Activated CD8-positive, alpha-beta T cell treated with anti-CD3 and anti-CD28 coated beads, Interleukin-2, amount 10 ng/mL, durations not matched to agents 7 days and 5 days (primary cell): ENCODE measurements at places on chromosomes 2 and 18. TPM values are rescaled to one million over a fixed set of nuclear protein-coding genes. Genes with fewer than 3 reads are reported as not detected.

Gene NEU2
- not detected for total RNA-seq

- H3K4me1 ChIP-seq, result no peaks in the 10 kb centered on the region
- DNase-seq, result no peak
- H3K27me3 ChIP-seq, result peaks cover 8% of the 10 kb centered on the region
- H3K4me3 ChIP-seq, result no peak overlapping the region
Measured at GRCh38 chr2:174004905-174005605, 39.9 kb upstream of the SP3 start.

- peak within 1 kb of the TSS; percentile 92 for H3K4me3 ChIP-seq
- H3K4me1 ChIP-seq, result peaks cover 74% of the 10 kb centered on the region
- peaks cover 30% of the 10 kb centered on the region for H3K36me3 ChIP-seq
- peak within 1 kb of the TSS; percentile 96 for H3K27ac ChIP-seq
- H3K27me3 ChIP-seq, result no peaks in the 10 kb centered on the region
- DNase-seq, result peak; percentile 83
Measured at GRCh38 chr2:201260302-201260800, at the start of gene CASP8. Gene CASP8 (plus strand): TSS chr2:201260536. CDS start chr2:201266487, 5,951 bp downstream.

GRCh38 chr2:107263628-107264027, 377.7 kb upstream of the ST6GAL2 start:
- no peaks in the 10 kb centered on the region for H3K27me3 ChIP-seq
- no peak overlapping the region for H3K4me3 ChIP-seq
- H3K36me3 ChIP-seq, result no peaks in the 10 kb centered on the region
- no peaks in the 10 kb centered on the region for H3K4me1 ChIP-seq

Gene GPAT2
- total RNA-seq, result 4.5 TPM

- H3K36me3 ChIP-seq, result no peaks in the 10 kb centered on the region
- DNase-seq, result no peak
- no peak overlapping the region for H3K27ac ChIP-seq
- no peak overlapping the region for H3K4me3 ChIP-seq
- H3K4me1 ChIP-seq, result no peaks in the 10 kb centered on the region
Measured at GRCh38 chr2:198385326-198385725, 580.9 kb downstream of the PLCL1 start.

DNA sequence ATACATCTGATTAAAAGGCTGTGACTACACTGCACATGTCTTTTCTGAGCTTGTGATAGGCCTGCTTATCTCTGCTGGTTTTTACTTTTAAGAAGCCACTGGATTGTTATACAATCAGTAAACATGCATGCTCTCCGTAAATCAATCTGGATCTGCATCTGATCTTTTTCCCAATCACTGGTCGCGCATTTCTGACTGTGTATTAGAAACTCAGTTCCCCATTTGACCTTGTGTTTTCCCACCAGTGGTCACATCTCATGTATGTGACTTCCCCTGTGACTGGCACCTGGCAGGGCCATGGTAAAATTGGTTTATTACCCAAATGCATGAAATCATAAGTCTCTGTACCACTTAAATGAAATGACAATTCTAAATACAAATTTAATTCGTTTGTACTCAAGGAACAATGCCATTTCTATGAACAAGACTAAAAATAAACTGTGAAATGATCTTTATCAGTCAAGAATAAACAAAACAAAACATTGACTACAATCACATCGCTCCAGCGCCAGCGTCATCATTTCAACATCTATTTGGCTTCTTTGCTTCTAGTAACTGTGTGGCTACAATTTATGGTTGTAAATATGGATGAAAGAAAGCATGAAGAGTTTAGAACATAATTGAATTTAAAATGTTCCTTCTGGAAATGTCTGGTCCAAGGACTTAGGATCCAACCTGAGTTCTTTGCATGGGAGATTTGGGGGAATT, 396.6 kb upstream of the TRIB2 start:
- DNase-seq, result no peak
- no peaks in the 10 kb centered on the region for H3K4me1 ChIP-seq
- H3K4me3 ChIP-seq, result no peak overlapping the region
- no peaks in the 10 kb centered on the region for H3K36me3 ChIP-seq
- no peak overlapping the region for H3K27ac ChIP-seq

DNA sequence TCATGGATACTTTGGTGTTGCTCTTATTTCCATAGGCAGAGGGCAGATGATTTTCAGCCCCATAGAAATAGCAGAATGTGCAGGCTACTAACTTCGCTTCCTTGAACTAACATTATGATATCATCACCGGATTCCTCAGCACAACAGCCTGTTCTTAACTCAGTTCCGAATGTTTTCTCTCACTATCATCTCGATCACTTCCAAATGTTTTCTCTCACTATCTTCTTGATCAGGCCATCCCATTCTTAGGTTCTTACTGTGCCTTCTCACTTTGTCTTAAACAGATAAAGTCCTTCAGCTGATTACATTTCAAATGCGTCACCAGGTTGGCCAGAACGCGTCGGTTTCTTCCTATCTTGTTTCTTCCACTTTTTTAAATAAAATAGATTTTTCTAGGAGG, 11.4 kb upstream of the MBD2 start:
- no peaks in the 10 kb centered on the region for H3K4me1 ChIP-seq
- H3K4me3 ChIP-seq, result no peak overlapping the region

- H3K27me3 ChIP-seq, result no peaks in the 10 kb centered on the region
- H3K4me3 ChIP-seq, result no peak overlapping the region
- no peak overlapping the region for H3K27ac ChIP-seq
Measured at GRCh38 chr18:27712066-27712465, 464.9 kb downstream of the CDH2 start.

Gene LPIN1
- total RNA-seq, result 46.8 TPM

GRCh38 chr2:102418421-102418961, 4.5 kb upstream of the IL18RAP start:
- H3K27me3 ChIP-seq, result no peaks in the 10 kb centered on the region
- peak; percentile 46 for DNase-seq
- peak overlapping the region; percentile 84 for H3K4me3 ChIP-seq
- H3K4me1 ChIP-seq, result peaks cover 72% of the 10 kb centered on the region
- H3K36me3 ChIP-seq, result peaks cover 85% of the 10 kb centered on the region
- H3K27ac ChIP-seq, result peak overlapping the region; percentile 96

GRCh38 chr2:227082286-227082685, 81.7 kb downstream of the COL4A4 start:
- no peak for DNase-seq
- H3K27ac ChIP-seq, result no peak overlapping the region
- H3K4me1 ChIP-seq, result no peaks in the 10 kb centered on the region
- no peak overlapping the region for H3K4me3 ChIP-seq
- peaks cover 3% of the 10 kb centered on the region for H3K27me3 ChIP-seq
